ENCODE measurements at places on chromosomes 13 and 19. TPM values are rescaled to one million over a fixed set of nuclear protein-coding genes. Genes with fewer than 3 reads are reported as not detected.

The CYP2F1 gene
- total RNA-seq = not detected

The CFAP97D2 gene
- not detected for total RNA-seq

The ACER1 gene
- not detected for total RNA-seq

The TSC22D1 gene
- 49.3 TPM for total RNA-seq

All from vein endothelial cell (primary cell).